ENCODE measurements at places on chromosomes 7 and 10. TPM values are rescaled to one million over a fixed set of nuclear protein-coding genes. Genes with fewer than 3 reads are reported as not detected.

DNA sequence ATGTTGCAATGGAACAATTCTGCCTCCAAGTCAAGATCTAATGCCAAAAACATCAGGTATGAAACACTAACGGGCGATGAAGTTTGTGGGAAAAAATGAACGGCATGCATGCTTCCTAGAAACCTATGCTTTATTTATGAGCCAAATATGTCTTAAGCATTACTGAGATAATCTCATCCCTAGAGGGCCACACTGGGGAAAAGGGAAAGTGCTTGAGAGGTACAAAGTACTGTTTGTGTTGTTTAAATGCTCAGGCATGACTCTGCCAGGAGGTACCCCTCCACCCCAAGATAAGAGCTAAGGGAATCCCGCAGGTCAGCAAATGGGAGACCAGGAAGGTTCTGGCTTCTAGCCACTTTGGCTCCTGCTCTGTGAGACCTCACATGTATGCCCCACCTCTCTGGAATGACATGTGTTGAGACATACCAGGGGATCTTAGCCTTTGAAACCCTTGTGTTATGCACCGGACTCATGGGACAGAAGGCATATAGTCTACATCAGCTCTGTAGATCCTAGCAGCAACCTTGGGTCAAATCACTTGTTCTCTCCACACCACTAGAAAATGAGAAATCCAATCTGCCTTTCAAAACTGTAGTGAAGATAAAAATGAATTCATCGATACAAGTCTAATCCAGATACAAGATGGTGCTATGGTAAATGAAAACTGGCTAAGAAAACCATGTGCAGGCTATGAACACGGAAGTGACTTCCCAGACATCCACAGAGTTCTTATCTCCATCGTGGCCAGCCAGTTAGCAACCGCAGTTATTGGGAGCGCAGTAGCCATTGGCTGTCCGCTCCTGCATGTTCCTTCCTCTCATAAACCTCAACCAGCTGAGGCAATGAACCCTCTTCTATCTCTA lies 61.0 kb downstream of the CREB3L2 start:
- no peak for DNase-seq

DNA sequence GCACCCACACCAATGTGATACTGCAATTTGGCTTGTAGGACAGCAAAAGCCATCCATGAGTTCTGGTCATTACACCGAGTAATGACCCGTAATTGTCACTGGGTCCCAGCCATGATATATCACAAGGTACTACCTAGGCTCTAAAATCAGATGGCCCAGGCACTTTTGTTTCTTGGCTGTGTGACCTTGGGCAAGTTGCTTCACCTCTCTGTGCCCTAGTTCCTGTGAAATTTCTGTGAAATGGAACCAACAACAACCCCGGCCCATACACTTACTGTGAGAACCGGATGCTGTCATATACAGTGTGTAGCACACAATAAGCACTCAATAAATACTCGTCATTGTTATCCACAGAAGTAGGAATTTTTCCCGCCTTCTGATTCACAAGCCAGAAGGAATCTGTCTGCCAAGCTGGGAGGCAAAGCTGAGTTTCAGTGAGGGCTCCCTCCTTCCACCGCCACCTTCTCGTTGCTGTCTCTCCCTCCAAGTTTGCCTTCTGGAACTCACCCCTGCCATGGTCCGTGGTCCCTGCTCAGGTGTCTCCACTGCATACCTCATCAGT lies 6.4 kb upstream of the CYTH3 start:
- no peak for DNase-seq

- no peak for DNase-seq
These were observed 9.3 kb upstream of the CLEC5A start for GRCh38 chr7:141956084-141956483.

- DNase-seq, result no peak
These were observed 103.0 kb downstream of the OAT start for GRCh38 chr10:124315591-124316270.

DNA sequence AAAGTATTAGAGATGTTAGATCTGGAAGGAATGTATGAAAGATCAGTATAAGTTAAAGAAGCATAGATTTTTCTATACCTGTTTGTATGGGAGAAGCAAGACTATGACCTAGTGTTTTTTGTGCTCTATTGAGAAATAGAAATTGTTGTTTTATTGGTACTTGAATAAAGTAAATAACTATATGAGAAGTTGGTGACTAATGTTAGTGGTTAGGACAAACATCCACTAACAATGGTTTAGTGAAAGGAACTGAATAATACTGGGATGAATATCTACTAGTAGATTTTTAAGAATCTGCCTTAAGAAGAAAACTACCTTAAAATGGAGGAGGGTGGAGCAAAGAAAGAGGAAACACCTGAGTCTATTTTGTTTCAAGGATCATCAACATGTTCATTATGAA lies 521.1 kb upstream of the POT1 start:
- no peak for DNase-seq

DNA sequence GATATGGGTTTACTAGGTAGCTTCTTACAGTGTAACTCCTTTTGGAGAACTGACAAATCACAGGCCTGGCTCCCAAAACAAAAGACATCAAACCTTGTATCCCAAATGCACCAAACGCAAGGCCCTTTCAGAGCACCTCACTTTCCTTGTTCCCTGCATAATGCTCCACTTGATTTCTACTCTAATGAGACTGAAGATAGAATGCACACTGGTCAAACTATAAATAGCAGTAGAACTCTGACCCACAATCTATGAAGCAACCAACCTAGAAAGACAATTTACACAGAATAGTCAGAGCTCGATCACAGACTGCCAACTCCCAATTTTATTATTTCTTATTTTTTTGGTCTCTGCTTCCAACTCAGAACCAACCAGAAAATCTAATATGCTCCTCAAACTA lies 214.4 kb downstream of the CACNA2D1 start:
- DNase-seq, result no peak

- DNase-seq, result no peak
These were observed 51.9 kb upstream of the BAIAP2L1 start for GRCh38 chr7:98452791-98453190.

The LSM5 gene
- total RNA-seq, result 11.3 TPM

The BLNK gene
- 1.3 TPM for total RNA-seq

The CPA4 gene
- total RNA-seq, result not detected

The SPOCK2 gene
- total RNA-seq, result 13.8 TPM

The ANXA11 gene
- 198 TPM for total RNA-seq

The GIMAP7 gene
- total RNA-seq, result 21.4 TPM

The DNAJC9 gene
- 17.8 TPM for total RNA-seq

The CRTAC1 gene
- total RNA-seq, result 4.3 TPM
